Activated CD4-positive, CD25-positive, alpha-beta regulatory T cell treated with anti-CD3 and anti-CD28 coated beads, Interleukin-2, amount 50 U/mL, for 24 hours (primary cell): ENCODE measurements at places on chromosomes 4 and X.

DNA sequence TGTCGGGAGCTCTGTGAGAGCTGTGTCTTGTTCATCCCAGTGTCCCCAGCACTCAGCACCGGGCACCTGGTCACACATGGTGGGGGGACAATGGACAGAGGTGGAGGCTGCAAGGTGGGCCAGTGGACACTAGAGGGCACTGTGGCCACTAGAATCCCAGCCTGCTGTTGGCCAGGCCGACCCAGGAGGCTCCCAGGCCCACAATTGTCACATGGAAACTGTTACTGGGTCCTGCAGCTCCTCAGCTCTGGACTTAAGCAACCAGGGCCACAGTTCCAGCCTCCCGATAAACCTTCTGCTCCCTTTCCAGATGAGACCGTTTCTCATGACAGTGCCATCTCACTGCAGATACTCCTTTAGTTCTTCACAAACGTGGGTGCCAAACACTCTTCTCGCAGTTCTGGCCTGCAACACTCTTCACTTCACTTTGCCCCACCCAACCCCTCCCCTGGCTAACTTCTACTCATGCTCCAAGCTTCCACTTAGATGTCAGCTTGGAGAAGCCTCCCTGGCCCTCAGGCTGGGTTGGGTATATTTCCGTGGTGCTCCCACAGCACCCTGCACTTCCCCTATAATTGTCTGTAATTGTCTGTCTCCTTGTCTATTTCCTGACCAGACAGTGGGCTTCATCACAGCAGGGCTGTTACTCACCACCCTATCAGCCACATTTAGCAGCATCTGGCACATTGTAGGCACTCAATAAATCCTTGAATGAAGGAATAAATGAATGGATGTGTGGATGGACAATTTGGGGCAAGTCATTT is 3.5 kb upstream of the IQSEC2 start:
- peak; percentile 57 for ATAC-seq

GRCh38 chr4:82811838-82812341 is 13.3 kb upstream of the SCD5 start:
- ATAC-seq: no peak

DNA sequence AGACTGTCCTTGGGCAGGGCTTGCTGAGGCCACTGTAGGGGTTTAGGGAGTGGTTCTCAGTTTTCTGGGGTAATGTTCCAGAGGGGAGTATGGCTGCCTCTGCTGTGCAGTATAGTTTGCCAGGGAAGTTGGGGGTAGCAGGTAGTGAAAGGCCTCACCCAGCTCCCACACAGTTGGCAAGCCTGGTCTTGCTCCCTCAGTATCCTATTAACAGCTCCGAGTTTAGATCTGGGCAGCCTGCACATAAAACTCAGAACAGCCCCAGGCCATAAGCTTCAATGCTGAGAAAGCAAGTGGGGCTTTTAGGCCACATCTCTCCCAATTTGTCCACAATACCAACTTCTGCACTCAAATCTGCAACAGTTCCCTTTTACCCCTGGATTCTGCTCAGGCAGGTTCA is 205.2 kb downstream of the GALNTL6 start:
- ATAC-seq: no peak

GRCh38 chr4:145531223-145531622 is 49.6 kb downstream of the SMAD1 start:
- ATAC-seq: no peak

GRCh38 chrX:3066555-3066954 is 25.3 kb downstream of the ARSF start:
- ATAC-seq: no peak

GRCh38 chr4:99722006-99722405 is 64.4 kb upstream of the C4orf54 start:
- no peak for ATAC-seq

DNA sequence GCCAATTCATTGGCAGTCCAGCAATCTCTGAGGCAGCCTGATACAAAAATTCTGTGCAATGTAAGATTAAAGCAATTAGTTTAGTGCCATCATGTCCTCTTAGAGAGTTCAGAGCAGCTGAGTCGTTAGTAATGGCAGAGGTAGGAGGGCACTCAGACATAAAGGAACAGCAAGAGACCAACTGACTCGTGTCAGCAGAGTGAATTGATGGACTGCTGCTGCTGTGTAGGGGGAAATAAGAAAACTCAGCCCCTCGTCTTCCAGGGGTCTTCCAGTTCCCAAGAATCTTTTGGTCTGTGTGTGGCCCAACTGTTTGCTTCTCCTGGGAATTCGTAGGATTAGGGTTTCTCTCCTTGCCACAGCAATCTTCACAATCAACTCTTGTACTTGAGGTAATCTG is 100.9 kb downstream of the TTC29 start:
- no peak for ATAC-seq

DNA sequence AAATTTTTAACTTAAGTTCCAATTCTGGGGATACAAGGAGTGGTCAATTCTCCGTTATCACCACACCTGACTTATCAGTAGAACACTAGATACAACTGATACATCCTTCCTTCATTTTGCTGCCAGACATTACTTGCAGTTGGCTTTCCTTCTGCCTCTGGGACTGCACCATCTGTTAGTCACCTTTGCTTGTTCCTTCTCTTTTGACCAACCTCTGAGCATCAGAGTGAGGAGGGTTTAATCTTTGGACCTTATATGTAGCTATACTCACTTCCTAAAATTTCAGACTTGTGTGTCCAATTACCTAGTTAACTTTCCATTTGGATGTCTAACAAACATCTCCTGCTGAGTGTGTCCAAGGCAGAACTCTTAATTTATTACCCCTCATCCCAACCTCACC is 330.7 kb downstream of the PTTG2 start:
- no peak for ATAC-seq

DNA sequence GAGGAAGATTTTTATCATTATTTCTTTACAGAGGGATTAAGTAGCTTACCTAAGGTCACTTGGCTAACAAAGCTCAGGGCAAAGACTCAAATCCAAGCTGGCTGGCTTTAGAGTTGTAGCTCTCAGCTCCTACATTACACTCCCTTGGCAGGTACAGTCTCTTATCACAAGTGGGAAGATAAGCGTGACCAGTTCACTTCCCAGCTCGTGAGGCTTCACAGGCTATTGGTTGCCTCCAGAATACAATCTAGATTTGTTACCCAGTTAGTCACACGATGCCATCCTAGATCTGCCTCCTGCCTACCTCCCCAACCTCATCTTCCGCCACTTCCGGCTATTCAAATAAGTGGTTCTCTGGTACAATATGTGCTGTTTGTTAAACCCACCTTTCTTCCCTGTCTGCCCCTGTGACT is 3.7 kb downstream of the MMRN1 start:
- ATAC-seq: peak; percentile 60

- peak; percentile 53 for ATAC-seq
Observed at GRCh38 chrX:71910643-71910985, at the start of gene NHSL2. Gene NHSL2 (plus strand): TSS chrX:71910845.

GRCh38 chr4:183940864-183941263 is 35.8 kb downstream of the STOX2 start:
- no peak for ATAC-seq

DNA sequence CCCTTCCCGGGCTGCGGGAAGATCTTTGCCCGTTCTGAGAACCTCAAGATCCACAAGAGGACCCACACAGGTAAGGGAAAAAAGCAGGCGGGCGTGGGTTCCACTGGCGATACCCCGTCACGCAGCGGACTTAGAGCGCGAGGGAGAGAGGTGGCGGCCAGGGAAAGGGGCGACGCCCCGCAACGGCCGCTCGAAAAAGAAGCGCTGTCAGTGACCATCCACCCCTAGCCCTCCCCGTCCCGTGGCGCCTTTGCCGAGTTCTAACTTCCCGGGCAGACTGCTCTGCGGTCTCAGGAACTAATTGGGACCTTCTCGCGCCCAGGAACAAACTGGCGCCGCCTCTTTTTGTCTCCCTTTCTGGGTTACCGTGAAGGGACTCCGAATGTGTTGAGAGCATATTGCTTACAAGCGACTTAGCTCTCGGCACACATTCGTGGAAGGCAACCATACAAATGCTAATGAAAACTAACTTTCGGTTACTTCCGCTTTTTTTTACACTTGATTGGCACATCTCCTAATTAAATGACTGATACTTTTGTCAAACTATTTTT is 1.8 kb downstream of the ZIC3 start:
- no peak for ATAC-seq

GRCh38 chr4:77433418-77433733 is 172.2 kb upstream of the CXCL13 start:
- ATAC-seq: peak; percentile 43

GRCh38 chr4:175810073-175810730 is 1.9 kb downstream of the GPM6A start:
- no peak for ATAC-seq
